ENCODE measurements at places on chromosomes 6 and 20. TPM values are rescaled to one million over a fixed set of nuclear protein-coding genes. Genes with fewer than 3 reads are reported as not detected.

GRCh38 chr6:129696028-129696418 is 14.0 kb downstream of the ARHGAP18 start:
- no peak for ATAC-seq

DNA sequence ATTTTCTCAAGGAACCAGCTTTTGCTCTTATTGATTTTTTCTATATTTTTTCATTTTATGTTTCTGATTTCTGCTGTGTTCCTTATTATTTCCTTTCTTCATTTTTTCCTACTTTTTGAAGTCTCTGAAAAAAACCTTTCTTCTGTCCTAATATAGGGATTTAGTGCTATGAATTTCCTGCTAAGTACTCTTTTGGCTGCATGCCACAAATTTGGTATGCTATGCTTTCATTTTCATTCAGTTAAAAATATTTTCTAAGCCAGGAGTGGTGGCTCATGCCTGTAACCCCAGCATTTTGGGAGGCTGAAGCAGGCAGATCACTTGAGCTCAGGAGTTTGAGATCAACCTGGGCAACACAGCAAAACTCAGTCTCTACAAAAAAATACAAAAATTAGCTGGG is 30.6 kb downstream of the SIRPD start:
- ATAC-seq: no peak

DNA sequence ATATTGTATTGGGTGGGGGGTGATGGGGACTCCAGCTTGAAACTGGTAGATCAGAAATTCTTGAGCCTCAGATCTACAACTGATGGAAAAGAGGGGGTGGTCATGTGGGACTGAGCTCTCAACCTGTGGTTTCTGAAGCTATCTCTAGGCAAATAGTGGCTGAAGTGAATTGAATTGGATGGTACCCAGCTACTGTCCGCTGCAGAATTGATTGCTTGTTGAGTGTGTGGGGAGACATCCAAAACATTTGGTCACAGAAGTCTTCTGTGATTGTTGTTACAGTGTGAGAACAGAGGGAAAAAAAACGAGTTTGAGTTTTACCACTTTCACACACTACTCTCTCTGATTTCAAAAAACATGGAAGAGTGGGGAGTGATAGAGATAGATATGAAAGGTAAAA is 14.8 kb downstream of the CDS2 start:
- no peak for ATAC-seq

GRCh38 chr6:30752157-30752927 is 8.0 kb upstream of the IER3 start:
- peak; percentile 51 for ATAC-seq

DNA sequence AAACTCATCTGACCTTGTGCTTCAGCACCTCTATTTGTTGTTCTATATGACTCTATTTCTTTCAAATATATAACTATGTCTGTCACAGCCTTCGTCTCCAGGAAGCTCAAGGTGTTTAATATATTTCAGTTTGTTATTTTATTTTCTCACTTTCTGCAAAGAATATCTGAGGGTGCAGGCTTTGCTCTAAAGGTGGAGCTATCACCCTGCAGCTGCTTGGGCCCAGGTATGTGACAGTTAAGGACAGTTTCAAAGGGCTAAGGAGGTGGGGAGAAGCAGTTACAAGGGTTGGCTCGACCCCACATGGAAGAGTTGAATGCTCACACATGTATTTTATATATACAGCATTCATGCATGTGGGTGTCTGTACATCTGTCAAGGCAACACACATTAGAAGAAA is 405.6 kb downstream of the BTBD9 start:
- no peak for ATAC-seq

GRCh38 chr20:35954907-35955251 is 577 bp upstream of the SCAND1 start:
- ATAC-seq: peak; percentile 2

- no peak for ATAC-seq
Measured at GRCh38 chr6:128784266-128784665, 98.7 kb upstream of the LAMA2 start.

DNA sequence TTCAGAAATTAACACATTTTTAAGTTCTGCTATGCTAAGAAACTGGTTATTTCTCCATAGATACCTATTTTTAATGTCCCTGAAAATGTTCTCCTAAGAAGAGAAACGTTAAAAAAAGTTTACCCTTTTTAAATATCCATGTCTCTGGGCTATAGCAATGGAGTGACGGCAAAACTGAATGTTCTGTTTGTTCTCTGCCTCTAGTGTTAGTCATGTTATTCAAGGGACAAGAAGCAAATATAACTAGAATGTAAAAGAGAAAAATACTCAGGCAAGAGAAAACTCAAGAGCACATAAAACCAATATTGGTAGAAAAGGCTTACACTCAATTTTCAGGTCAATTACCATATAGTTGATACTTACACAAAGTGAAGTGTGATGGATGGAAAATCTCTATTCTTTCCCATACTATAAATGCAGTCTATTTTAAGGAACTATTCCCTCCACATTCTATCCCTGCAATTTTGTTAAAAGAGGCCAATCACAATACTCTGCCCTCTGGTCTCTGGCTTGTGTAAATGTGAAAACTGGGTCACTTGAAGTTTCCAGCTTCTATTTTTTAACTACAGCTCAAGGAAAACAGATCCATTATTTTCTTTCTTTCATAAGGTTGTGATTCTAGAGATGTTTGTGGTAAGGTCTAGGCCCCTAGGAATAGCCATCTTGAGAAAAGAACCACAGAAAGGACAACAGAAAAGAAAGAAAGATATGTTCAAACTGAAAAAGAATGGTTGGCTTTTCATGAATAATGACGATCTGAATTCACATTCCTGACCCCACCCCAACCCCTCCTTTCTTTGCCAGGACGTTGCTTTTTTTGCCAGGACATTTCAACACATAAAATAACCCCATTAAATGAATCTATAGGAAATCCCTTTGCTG is 200.3 kb upstream of the FAM83B start:
- no peak for ATAC-seq

- ATAC-seq: no peak
Measured at GRCh38 chr6:75377386-75377785, 92.8 kb upstream of the TMEM30A start.

GRCh38 chr6:16414205-16414604 is 175.8 kb downstream of the GMPR start:
- peak; percentile 67 for ATAC-seq

DNA sequence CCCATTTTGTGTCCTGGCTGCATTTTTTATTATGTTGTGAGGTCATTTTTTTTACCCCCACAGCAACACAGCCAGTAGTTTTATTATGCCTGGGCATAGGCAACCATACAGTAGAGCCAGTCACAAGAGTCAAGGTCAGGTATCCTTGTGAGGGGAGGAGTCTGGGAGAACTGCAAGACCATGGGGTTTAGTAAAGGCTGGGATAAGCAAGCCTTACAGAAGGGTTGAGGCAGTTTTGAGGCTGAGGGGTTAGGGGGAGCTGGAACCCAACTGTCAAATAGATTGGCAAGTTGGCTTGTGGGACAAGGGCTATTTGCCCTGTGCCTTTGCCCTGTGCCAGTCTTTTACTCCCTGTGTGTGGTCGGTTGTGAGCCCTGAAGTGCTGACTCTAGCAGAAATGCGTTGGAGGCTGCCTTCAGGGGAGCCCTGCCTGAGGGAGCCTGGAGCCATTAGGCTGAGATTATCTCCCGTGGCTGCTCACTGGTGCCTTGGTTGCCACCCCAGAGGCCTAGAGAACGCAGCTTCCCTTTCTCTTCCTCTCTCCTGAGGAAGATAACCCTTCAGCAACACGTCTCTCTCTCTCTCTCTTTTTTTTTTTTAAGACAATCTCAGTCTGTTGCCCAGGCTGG is 31.1 kb downstream of the RALY start:
- ATAC-seq: no peak

- no peak for ATAC-seq
Measured at GRCh38 chr20:41572010-41572572, 46.1 kb downstream of the CHD6 start.

DNA sequence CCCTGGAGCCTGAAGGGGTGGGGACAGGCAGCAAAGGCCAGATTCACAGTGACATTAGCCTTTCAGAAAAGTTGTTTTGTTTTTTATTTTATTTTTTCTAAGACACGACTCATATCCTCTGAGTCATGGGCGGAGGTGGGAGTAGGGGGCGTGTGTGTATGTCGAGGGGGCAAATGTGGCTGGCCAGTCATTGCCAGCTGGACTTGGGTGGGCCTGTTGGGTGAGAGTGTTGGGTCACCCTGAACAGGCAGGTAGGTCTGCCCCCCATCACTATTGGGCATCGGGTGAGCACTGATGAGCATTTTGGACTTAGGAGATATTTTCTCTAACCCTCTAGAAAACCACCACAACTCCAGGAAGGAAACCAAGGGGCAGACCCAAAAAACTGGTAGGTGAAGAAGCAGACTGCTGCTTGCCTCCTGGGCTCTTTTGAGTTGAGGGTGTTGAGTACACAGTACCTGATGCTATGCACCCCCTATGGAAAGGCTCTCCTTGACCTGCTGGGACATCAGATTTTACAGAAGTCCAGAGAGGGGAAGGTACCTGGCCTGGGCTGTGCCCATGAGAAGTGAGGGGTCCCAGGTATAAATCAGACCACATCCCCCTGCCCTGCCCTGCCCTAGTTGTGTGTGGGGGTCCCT is 5.6 kb downstream of the SMIM29 start:
- ATAC-seq: no peak

DNA sequence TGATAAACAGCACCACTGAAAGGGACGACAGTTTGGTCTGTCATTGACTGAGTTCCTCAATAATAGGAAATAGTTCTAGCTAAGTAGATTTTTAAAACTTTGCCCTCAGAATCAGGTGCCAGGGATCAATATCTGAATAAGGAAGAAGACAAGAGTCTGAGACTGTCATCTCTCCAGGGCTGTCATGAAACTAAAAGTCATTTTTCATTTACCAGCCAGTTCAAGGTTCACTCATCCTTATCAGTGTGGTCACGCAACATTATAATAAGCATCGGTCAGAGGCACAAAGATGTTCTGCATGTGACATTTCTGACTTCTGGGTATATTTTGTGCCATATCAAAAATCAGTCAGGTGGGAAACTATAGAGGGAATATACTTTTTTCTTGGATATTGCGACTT is 52.5 kb upstream of the E2F3 start:
- no peak for ATAC-seq

- peak; percentile 43 for ATAC-seq
Measured at GRCh38 chr6:148144917-148145521, 197.6 kb upstream of the SASH1 start.

DNA sequence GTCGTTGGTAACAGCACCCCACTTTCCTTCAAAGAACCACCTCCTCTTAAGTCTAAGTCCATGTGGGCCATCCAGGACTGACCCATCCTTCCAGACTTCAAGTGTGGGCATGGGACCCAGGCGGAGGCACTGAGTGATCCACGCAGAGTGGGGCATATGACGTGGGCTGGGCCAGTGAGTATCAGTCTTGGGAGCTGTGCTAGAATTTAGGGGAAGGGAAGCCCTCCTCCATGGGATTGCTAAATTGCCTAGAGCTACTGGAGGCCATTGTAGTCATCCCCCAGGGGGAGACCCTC is 35.3 kb upstream of the KCNB1 start:
- no peak for ATAC-seq

DNA sequence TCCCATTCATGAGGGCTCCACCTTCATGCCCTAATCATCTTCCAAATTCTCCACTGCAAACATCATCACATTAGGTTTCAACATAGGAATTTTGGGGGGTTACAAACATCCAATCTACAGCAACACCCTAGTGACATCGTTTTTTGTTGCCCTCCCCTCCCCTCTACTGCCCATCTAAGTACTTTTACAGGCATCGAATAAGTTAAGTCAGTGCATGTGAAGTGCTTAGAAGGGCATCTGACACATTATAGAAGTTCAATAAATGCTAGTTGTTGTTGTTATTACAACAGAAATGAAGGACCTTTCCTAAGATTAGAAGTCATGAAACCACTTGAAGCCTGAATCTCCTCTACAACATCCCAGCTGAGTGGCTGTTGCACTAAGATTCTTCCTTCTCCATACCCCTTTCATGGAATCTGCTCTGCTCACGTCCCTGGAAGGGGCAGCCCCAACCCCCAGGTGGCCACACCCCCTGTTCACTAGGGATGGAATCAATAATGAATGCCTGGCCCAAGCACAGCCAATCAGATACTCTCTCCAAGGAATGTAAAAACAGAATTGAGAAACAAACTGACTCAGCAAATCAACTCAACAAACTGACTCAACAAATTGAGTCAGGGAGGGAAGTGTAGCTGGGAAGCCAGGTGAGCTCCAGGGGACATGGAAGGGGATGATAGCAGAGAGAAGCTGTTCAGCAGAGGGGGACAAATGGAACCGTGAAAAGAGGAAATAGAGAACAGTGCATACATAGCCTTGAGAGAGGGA is 3.9 kb upstream of the LRP11 start:
- ATAC-seq: no peak

DNA sequence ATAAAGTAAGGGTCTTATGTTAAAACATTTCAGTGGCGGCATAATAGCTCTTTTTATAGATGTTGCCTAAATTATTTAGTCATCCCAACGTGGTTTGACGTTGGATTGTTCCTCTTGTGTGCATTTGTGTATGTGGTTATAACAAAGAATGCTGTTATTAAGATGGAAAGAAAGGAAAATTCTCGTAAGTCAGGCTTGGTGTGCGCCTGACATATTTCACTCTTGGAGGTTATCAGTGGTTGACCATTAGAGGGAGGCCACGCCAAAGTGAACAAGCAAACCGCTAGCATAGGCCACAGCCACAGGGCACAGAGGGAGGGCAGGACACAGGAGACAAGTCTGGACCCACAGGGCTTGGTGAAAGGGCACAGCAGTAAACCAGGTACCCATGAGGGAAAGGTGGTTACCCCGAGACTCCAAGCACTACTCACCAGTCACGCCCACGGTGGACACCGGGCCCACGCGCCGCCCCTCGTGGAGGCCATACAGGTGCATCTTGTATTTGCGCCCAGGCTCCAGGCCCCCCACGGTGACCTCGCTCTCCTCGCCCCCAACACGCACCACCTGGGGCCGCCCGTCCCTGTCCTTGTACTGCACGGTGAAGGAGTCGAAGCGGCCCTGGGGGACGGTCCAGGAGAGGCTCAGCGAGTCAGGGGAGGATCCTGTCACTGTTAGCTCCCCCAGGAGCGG is 22.9 kb downstream of the CYP21A2 start:
- no peak for ATAC-seq

- ATAC-seq: no peak
Measured at GRCh38 chr20:10864076-10864672, 190.4 kb upstream of the JAG1 start.

DNA sequence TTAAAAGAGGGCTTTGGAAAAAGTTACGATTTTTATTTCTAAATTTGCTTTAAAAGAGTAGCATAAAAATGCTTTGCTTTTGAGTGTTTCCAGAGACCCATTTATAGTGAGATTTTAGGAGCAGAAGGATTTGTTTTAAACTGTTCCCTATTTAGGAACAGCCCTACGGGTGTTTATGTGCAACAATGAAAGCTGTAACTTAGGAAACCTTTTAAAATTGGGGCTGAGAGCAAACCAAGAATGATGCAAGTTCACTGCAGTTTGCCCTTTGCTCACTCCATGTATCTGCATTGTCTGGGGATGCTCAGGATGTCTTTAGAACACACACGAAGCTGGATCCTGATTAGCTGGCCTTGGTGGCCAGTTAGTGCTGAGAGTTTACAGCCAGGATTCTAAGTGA is 40.9 kb downstream of the GHRH start:
- no peak for ATAC-seq

GRCh38 chr6:85997206-85997605 is 354.5 kb upstream of the SYNCRIP start:
- no peak for ATAC-seq

Gene BTNL2
- not detected for total RNA-seq

Gene ANKRD66
- not detected for total RNA-seq

Gene TMC2
- total RNA-seq: not detected

Gene RING1
- 25.1 TPM for total RNA-seq

Gene IPCEF1
- total RNA-seq: 20.2 TPM

Gene BPIFB1
- total RNA-seq: not detected

Gene ADGRF5
- not detected for total RNA-seq

Gene FRK
- 0.06 TPM for total RNA-seq

Gene ID1
- total RNA-seq: 2.9 TPM

Gene PSMB1
- total RNA-seq: 201 TPM

Gene MYB
- 29.9 TPM for total RNA-seq

Gene NR2E1
- total RNA-seq: not detected
